Lung microvascular endothelial cell (primary cell): ENCODE measurements at places on chromosomes 3 and 15.
A peak's percentile ranks its signal among the peaks of the same experiment; 100 is the strongest.

DNA sequence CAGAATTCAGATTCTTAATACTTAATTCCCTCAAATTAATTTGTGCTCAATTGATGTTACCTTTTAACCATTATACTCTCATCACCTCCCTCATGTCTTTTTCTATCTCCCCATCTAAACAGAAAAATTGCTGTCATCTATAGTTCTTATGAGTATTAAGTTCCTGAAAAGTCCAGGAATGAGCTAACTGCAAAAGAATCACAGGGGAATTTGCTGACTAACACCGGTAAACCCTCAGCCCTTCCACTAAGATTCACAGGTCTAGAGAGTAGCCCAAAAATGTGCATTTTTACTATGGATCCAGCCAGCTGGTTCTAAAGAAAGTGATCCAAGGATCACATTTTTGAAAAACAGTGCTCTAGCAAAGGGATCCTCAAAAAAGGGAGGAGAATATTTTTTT lies 67.0 kb downstream of the SETD2 start:
- DNase-seq, result no peak

GRCh38 chr3:197253238-197253947 lies 45.0 kb downstream of the DLG1 start:
- DNase-seq, result peak; percentile 21

- no peak for DNase-seq
Observed at GRCh38 chr3:10106919-10107318, 1.1 kb downstream of the FANCD2OS start.

- DNase-seq, result no peak
Observed at GRCh38 chr3:45870099-45870498, 16.2 kb upstream of the CCR9 start.

DNA sequence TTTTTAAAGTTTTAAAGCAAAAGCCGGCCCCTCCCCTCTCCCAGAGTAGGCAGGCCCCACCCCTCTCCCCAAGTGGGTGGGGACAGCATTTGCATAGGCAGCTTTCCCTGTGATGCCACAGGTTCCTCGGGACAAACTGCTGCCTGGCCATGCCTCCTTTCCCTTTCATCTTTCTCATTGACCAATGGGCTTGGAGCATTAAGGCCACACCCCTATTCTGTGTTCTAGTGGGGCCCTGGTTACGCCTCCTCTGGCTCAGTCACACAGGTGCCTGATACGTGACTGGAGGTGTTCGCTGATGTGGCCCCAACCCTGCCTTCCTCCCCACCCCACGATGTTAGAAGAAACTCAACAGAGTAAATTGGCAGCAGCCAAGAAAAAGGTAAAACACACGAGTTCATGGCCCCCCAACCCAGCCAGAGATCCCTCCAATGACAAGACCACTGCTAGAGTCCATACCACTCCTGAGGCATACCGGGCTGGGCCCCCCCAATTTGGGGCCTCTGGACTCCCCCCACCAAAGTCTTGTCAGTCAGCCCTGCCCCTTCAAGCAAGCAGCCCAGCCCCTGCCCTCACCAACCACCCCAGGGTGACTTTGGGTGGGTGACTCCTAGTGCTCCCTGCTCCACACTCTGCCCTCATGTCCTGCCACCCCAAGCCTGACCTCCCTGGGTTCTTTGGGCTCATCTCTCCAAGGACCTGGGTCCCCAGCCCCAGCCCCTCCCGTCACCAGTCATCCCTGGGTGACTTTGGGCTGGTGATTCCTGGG lies 62.8 kb upstream of the CSPG4 start:
- DNase-seq, result no peak

GRCh38 chr3:18189282-18190050 lies 235.7 kb downstream of the SATB1 start:
- DNase-seq, result no peak

DNA sequence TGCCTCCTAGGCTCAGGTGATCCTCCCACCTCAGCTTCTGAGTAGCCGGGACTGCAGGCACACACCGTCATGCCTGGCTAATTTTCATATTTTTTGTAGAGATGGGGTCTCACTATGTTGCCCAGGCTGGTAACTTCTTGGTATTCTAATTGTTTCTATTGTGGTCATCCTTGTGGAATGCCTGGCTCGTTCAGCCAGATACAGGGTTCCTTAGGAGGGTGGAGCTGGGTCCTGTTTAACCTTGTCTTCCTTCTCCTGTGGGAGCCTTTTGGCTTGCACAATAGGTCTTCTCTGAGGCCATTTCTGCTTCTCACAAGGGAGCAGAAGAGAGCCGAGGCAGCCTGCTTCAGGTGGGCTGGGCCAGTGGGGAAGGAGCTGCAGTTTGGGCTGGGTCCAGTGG lies 15.7 kb downstream of the PLEKHO2 start:
- DNase-seq, result peak; percentile 50

GRCh38 chr3:12479919-12480427 lies 4.3 kb upstream of the TSEN2 start:
- DNase-seq, result peak; percentile 74

DNA sequence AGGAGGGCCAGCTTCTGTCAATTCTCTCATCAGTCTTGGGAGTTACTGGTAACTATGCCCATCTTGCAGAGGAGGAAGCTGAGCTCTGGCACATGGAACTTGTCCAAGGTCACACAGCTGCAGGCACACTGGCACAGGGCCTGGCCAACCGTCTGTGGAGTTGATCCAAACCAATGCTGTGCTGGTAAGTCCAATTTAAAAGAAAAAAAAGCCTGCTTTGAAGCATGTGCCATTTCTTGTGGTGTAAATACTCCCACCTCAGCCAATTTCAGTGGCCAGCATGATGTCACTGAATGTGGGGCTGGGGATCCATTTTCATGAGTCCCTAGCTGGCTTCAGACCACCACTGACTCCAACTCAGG lies 83.4 kb downstream of the CHSY1 start:
- DNase-seq, result no peak

DNA sequence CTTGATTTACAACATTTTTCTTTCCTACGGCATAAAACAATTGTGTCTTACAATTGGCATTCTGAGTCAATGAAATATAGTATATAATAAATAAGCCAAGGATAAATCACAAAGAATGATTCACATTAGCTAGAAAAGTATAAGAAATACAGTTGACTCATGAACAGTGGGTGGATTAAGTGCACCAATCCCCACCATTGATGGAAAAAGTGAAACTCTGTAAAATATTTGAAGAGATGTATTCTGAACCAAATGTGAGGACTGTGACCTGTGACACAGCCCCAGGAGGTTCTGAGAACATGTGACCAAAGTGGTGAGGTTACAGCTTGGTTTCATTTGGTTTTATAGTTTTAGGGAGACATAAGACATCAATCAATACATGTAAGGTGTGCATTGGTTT lies 227.5 kb downstream of the ALCAM start:
- no peak for DNase-seq

GRCh38 chr3:196321162-196321561 lies 3.1 kb upstream of the DYNLT2B start:
- no peak for DNase-seq

GRCh38 chr3:184289426-184289938 lies 9.6 kb upstream of the PSMD2 start:
- peak; percentile 67 for DNase-seq

DNA sequence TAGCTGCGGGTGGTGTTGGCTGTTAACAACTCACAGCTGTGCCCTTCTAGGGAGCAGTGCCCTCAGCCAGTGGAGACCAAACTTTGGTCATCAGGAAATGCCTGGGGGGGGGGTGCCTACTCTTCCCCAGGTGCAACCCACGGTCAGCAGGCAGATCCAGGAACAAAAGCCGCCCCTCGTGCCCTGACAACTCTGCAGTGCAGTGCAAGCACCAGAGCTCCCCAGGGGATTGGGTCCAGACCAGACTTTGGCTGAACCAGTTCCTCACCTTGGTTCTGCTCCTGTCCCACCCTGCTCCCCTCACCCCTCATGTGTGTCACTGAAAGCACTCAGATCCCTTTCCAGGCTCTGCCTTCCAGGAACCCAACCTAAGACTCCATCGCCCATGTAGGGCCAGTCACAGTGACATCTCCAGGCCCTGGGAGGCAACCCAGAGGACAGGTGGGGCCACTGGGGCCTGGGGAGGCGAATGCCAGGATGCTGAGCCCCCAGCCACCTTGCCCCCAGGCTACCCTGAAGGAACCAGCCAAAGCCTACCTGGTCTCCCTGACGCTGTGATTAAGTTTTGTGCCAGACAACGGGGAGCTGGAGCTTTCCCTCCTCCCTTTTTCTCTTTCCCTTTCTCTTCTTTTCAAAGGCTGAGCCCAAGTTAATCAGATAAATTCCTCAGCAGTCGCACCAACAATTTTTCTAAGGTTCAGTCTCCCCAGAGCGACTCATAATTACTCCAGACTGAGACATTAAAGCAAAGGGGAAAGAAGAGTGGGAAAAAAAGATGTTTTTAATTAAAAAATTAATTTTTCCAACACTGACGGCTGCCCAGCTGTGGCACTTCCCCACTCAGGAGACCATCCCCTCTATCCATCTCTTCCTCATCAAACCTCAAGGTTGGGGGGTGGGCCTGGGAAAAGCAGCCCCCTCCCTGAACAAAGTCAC lies 207.5 kb upstream of the LINGO1 start:
- DNase-seq, result no peak
